Activated CD8-positive, alpha-beta T cell treated with anti-CD3 and anti-CD28 coated beads, Interleukin-2, amount 10 ng/mL, durations not matched to agents 7 days and 5 days (primary cell): ENCODE measurements at places on chromosomes 4 and X. TPM values are rescaled to one million over a fixed set of nuclear protein-coding genes. Genes with fewer than 3 reads are reported as not detected.

GRCh38 chr4:168724243-168724642, 227.4 kb downstream of the PALLD start:
- no peak overlapping the region for H3K27ac ChIP-seq
- H3K4me1 ChIP-seq: peaks cover 16% of the 10 kb centered on the region
- peaks cover 2% of the 10 kb centered on the region for H3K36me3 ChIP-seq
- peaks cover 7% of the 10 kb centered on the region for H3K27me3 ChIP-seq
- no peak overlapping the region for H3K4me3 ChIP-seq

- peaks cover 13% of the 10 kb centered on the region for H3K27me3 ChIP-seq
- no peaks in the 10 kb centered on the region for H3K4me1 ChIP-seq
- DNase-seq: no peak
Measured at GRCh38 chr4:41853973-41854372, 81.3 kb upstream of the TMEM33 start.

GRCh38 chr4:74284053-74284452, 24.2 kb upstream of the EPGN start:
- H3K36me3 ChIP-seq: no peaks in the 10 kb centered on the region
- no peaks in the 10 kb centered on the region for H3K27me3 ChIP-seq
- no peak overlapping the region for H3K27ac ChIP-seq
- no peak for DNase-seq
- no peak overlapping the region for H3K4me3 ChIP-seq

GRCh38 chr4:128871948-128872347, 62.4 kb downstream of the JADE1 start:
- no peak overlapping the region for H3K27ac ChIP-seq
- no peaks in the 10 kb centered on the region for H3K4me1 ChIP-seq
- no peaks in the 10 kb centered on the region for H3K27me3 ChIP-seq

- no peak overlapping the region for H3K27ac ChIP-seq
- H3K27me3 ChIP-seq: peaks cover 19% of the 10 kb centered on the region
- H3K36me3 ChIP-seq: no peaks in the 10 kb centered on the region
- DNase-seq: no peak
Measured at GRCh38 chr4:78410676-78411075, 140.9 kb upstream of the ANXA3 start.

DNA sequence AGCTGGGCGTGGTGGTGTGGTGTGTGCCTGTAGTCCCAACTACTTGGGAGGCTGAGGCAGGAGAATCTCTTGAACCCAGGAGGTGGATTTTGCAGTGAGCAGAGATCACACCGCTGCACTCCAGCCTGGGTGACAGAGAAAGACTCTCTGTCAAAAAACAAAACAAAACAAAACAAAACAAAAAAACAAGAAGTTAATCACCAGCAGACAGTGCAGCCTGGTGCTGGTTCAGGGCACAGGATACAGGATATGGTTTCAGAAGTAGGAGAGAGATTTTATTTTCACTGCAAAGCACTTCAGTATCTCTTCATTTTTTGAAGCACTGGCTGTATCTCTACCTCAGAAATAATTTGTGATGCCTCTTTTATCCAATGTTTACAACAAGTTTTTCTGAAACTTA, 1222.9 kb upstream of the PRKX start:
- no peak overlapping the region for H3K4me3 ChIP-seq
- no peak for DNase-seq
- no peaks in the 10 kb centered on the region for H3K4me1 ChIP-seq
- no peak overlapping the region for H3K27ac ChIP-seq
- no peaks in the 10 kb centered on the region for H3K36me3 ChIP-seq
- H3K27me3 ChIP-seq: no peaks in the 10 kb centered on the region

- no peak overlapping the region for H3K4me3 ChIP-seq
- H3K4me1 ChIP-seq: peaks cover 5% of the 10 kb centered on the region
- H3K36me3 ChIP-seq: no peaks in the 10 kb centered on the region
- peaks cover 11% of the 10 kb centered on the region for H3K27me3 ChIP-seq
- H3K27ac ChIP-seq: no peak overlapping the region
Measured at GRCh38 chr4:71251261-71251660, 87.6 kb upstream of the SLC4A4 start.

- H3K27me3 ChIP-seq: no peaks in the 10 kb centered on the region
- no peaks in the 10 kb centered on the region for H3K4me1 ChIP-seq
- no peak overlapping the region for H3K4me3 ChIP-seq
- DNase-seq: no peak
Measured at GRCh38 chr4:140924761-140925392, 168.7 kb upstream of the TBC1D9 start.

DNA sequence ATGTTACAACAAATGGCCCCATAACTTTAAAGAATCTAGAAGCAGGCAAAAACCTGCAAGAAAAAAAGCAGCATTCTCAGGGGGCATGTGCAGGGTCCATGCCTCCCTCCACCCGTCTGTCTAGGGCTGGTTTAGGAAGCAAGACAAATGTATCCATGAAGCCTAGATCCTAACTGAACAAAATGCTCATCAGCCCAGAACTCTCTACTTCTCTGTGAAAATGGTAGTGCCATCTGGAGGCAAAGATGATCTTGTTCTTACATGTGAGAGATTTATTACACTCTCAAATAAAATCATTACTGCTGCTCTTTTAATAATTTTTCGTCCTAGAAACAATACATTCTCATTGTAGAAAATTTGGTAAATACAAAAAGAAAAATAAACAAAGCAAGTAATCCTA, 26.7 kb downstream of the NR3C2 start:
- H3K36me3 ChIP-seq: no peaks in the 10 kb centered on the region
- H3K4me3 ChIP-seq: no peak overlapping the region
- peaks cover 2% of the 10 kb centered on the region for H3K4me1 ChIP-seq
- no peak for DNase-seq

DNA sequence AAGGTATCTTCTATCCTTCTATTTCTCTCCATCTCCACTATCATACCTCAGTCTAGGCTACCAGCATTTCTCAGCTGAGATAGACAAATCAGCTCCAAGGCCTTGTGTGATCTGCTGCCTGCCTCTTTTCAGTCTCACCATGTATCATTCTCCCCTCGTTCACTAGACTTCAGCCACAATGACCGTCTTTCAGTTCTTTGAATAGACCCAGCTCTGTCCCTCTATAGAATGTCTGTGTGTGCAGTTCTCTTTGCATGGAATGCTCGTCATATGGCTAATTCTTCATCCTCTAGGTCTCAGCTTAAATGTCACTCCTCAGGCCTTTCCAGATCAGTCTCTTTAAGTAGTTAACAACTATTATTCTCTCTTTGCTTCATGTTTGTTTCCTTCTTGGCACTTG, 6.5 kb downstream of the IGBP1 start:
- peaks cover 13% of the 10 kb centered on the region for H3K4me1 ChIP-seq
- H3K4me3 ChIP-seq: no peak overlapping the region
- no peak for DNase-seq
- peaks cover 34% of the 10 kb centered on the region for H3K36me3 ChIP-seq
- no peak overlapping the region for H3K27ac ChIP-seq
- no peaks in the 10 kb centered on the region for H3K27me3 ChIP-seq

GRCh38 chr4:4248885-4249203, 821 bp upstream of the TMEM128 start:
- H3K4me1 ChIP-seq: peaks cover 29% of the 10 kb centered on the region
- H3K27me3 ChIP-seq: peaks cover 3% of the 10 kb centered on the region
- H3K4me3 ChIP-seq: peak overlapping the region; percentile 95
- peak overlapping the region; percentile 98 for H3K27ac ChIP-seq
- H3K36me3 ChIP-seq: peaks cover 15% of the 10 kb centered on the region

- no peak overlapping the region for H3K4me3 ChIP-seq
- no peak overlapping the region for H3K27ac ChIP-seq
- no peaks in the 10 kb centered on the region for H3K36me3 ChIP-seq
Measured at GRCh38 chr4:172760512-172760911, 408.1 kb upstream of the GALNT7 start.

- H3K4me1 ChIP-seq: no peaks in the 10 kb centered on the region
- H3K36me3 ChIP-seq: peaks cover 36% of the 10 kb centered on the region
- no peaks in the 10 kb centered on the region for H3K27me3 ChIP-seq
- no peak overlapping the region for H3K27ac ChIP-seq
- no peak overlapping the region for H3K4me3 ChIP-seq
- DNase-seq: no peak
Measured at GRCh38 chr4:1993169-1993516, 15.6 kb downstream of the NELFA start.

DNA sequence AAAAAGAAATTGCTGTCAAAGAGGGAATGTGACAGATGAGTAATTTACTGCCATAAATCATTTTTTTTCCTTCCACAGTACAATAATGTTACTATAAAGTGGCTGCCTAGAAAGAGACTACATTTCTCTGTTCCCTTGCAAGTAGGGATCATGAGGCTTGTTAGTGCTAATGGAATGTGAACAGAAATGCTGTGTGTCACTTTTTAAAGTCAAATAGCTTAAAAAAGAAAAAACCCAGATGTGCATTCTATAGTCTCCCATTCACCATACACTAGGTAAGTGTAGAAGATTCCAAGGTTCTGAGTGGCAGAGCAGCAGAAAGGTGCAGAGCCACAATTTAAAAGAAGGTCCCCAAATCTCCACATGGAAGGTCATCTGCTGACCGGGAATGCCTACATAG, 328.4 kb downstream of the CAMK2D start:
- no peak for DNase-seq

DNA sequence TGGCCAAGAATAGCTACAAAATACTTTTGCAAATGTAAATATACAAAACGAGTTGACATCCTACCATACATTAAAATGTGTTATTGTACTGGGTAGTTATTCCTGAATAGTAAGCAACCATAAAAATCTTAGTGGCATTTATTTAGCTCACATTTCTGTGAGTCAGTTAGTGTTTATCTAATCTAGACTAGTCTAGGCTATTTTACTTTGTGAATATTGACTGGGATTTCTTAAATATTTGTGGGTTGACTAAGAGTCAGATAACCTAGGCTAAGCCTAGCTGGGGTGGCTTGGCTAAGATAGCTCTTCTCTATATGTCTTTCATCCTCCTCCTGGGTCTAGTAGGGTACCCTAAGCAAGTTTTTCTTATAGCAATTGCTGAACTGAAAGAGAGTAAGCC, 543.8 kb upstream of the DIAPH2 start:
- H3K27me3 ChIP-seq: no peaks in the 10 kb centered on the region
- no peak overlapping the region for H3K27ac ChIP-seq
- no peak overlapping the region for H3K4me3 ChIP-seq
- H3K4me1 ChIP-seq: no peaks in the 10 kb centered on the region

GRCh38 chrX:23668335-23668734, 1.0 kb downstream of the PRDX4 start:
- peak overlapping the region; percentile 92 for H3K27ac ChIP-seq
- H3K27me3 ChIP-seq: no peaks in the 10 kb centered on the region
- peak overlapping the region; percentile 83 for H3K4me3 ChIP-seq
- peaks cover 9% of the 10 kb centered on the region for H3K36me3 ChIP-seq

DNA sequence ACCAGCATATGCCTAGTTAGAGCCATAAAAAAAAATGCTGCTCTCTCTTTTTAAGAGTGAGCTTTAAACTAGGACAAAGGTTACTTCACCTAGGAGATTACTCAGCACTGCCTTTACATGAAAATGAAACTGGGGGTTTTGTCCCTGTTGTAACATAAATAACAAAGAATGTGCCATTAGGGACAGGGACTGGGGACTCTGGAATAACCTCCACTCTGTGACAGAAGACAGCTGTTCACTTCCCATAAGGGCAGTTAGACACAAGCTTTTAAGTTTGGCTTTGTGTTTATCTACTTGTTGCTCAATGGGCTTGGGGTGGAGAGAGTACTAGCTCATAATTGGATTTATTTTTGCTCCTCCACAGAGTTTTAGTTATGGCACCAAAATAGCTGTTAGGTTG, 11.9 kb downstream of the ENPEP start:
- DNase-seq: no peak
- no peak overlapping the region for H3K4me3 ChIP-seq
- H3K36me3 ChIP-seq: no peaks in the 10 kb centered on the region
- H3K27ac ChIP-seq: no peak overlapping the region

The ZNF827 gene
- 13.6 TPM for total RNA-seq

The NAT8L gene
- total RNA-seq: not detected

The PABPC4L gene
- not detected for total RNA-seq

The CHST7 gene
- total RNA-seq: 5.4 TPM

The PHKA2 gene
- 21.7 TPM for total RNA-seq

The KLHL13 gene
- 0.08 TPM for total RNA-seq

The EPHA5 gene
- total RNA-seq: not detected

The FGF5 gene
- total RNA-seq: not detected
